NCI-H1436 treated with DMSO at 0.1 percent for 48 hours (cell line): ENCODE measurements at places on chromosomes 12 and 14.

- DNase-seq, result no peak
These were observed 8.8 kb downstream of the ARHGAP5 start for GRCh38 chr14:32085845-32086383.

DNA sequence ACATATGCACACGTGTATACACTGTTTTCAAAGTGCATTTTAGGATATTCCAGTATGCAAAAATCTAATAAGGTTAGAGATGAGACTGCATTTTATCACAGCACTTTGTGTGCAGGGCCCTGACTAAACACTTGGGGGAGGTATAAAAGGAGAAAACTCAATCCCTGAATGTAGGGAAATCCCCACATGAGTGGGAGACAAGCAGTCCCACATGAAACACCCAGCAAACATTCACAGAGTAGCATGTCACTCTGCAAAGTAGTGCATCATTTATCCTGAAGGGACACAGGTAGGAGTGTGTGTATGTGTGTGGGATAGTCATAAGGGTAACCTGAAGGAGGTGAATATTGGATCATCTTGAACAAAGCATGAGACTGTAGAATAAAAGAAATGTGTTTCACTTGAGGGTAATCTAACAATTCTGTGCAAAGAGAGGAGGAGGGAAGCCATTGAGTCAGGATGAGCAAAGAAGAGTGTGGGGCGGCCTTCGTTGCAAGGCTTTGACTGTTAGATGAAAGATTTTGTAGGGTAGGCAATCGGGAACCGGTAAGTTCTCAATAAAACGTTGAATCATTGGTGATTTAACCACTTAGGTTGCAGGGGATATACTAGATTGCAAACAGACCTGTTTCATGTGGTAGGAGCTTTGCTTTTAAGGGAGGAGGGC, 2.9 kb downstream of the PRPF40B start:
- DNase-seq, result no peak

GRCh38 chr12:126067626-126068329, 1002.5 kb downstream of the AACS start:
- no peak for DNase-seq

DNA sequence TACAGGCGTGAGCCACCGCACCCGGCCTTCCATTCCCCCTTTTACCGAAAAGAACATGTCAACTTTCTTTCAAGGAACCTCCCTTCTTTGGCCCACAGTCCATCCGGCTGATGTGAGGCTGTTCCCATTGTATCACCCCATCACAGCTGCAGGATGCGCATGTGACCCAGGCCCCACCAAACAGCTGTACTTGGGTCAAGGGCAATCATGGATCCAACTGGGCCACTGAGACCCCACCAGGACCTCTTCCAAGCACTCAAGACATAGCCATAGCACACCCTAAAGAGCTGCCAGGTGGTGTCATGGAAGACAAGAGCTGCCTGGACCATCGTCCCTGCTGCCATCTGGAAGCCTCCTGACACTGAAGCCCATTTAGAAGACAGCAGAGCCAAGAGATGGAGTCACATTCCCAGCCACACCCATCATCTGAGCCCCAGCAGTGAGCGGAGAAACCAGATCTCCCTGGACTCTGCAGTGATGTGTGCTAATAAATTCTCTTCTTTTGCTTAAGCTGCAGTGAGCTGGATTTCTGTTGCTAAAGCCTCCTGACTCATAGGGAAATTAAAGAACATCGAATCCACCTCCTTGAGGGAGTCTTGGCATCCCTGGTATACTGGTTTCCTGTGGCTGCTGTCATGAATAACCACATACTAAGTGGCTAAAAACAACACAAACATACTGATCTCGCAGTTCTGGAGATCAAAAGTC, 105.6 kb downstream of the KSR2 start:
- DNase-seq, result no peak

DNA sequence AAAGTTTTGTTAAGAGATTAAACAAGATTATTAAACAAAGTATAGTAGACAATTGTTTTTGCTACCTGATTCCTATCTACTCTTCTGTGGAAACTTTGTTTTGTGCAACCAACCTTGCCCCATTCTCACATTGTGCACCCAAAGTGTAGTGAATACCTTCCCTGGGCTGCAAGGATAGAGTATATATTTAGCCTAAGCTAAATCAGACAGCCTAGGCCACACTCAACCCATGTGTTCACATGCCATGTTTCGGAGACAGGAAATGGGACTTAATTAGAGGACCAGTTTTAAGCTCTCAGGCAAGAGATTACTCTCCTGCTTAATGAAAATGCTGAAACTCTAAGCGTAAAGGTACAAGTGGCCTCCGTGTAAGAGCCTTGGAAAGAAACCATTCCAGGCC, 734.9 kb upstream of the USP15 start:
- DNase-seq, result no peak

- DNase-seq, result no peak
These were observed 247.6 kb downstream of the IPO8 start for GRCh38 chr12:30448038-30448437.

DNA sequence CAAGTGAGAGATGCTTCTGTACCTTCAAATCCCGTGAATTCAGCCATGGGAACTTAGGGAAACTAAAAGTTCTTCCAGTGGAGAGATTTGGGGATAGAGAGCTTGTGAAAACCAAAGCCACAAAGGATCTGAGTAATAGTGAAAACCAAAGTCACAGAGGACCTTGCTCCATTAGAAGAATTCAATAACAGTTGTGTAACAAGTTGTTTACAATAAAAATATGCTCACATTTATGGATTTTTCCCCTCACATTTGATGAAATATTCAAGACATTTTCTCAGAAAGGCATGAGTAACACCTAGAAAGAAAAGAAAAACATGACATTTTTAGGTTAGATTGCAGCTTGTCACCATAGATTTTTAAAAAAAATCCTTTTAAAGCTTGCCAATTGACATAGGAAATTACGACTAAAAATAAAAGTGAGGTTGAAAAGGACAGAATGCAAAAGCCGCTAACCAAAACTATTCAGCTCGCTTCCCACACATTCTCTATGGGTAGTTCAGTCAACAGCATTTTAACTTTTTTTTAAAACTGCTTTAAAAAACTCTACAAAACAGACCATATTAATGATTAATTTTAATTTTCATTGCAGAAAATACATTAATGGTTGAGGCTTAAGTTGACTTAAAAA, 113.2 kb downstream of the CAND1 start:
- DNase-seq, result no peak

GRCh38 chr12:97642911-97643310, 180.3 kb downstream of the RMST start:
- no peak for DNase-seq

DNA sequence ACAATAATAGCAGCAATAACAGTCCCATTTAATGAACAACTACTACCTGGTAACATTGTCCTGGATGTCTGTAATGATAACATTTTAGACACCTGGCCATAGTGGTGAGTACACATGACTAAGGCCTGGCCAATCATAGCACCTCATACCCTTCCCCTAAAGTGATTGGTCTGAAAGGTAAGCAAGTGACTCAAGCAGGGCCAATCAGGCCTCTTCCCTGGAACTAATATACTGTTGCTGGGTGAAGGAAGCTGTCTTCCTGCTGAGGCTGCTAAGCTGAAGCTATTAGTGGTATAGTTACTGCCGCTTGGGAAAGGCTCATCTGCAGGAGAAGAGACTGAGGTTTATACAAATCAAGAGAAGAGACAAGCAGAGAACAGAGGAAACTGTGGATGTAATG, 18.7 kb upstream of the NOS1 start:
- no peak for DNase-seq

GRCh38 chr12:122646517-122647217, 56.5 kb downstream of the HCAR2 start:
- DNase-seq, result no peak

GRCh38 chr14:100641274-100641860, 54.1 kb upstream of the BEGAIN start:
- DNase-seq, result no peak
